ENCODE measurements at places on chromosomes 1 and 21.

GRCh38 chr1:89451011-89451410, 73.6 kb upstream of the LRRC8B start:
- no peak for DNase-seq

GRCh38 chr1:160093624-160094290, 4.7 kb downstream of the IGSF8 start:
- DNase-seq, result no peak

- DNase-seq, result no peak
These were observed 87.5 kb downstream of the COL24A1 start for GRCh38 chr1:86068841-86069756.

DNA sequence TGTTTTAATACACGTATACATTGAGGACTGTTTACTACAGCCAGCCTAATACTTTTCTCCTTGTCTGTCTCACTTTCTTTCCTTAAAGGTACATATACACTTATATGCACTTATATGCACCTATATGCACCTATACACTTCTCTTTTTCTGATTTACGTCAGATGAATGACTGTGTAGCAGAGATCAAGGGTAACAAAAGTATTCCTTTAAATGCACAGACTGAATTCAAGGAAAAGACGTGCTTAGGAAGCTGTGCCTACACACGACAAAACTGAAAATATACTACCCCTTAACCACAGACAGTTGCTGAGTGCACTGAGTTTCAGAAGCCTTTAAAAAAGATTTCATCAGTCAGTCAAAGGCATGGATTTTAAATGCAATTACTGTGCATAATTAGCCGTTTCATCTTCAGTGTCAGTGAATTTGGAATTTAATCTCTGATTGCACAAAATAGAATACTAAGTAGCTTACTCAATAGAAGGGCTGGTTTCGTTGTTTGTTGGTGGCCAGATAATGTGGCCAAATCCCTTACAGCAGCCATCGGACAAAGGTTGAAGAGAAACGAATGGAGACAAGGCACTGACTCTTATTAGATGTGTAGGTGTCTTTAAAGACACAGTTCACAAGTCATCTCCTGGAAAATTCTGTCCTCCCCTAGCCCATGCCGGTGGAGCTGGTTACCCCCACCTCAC, 38.3 kb upstream of the TARBP1 start:
- DNase-seq, result no peak

DNA sequence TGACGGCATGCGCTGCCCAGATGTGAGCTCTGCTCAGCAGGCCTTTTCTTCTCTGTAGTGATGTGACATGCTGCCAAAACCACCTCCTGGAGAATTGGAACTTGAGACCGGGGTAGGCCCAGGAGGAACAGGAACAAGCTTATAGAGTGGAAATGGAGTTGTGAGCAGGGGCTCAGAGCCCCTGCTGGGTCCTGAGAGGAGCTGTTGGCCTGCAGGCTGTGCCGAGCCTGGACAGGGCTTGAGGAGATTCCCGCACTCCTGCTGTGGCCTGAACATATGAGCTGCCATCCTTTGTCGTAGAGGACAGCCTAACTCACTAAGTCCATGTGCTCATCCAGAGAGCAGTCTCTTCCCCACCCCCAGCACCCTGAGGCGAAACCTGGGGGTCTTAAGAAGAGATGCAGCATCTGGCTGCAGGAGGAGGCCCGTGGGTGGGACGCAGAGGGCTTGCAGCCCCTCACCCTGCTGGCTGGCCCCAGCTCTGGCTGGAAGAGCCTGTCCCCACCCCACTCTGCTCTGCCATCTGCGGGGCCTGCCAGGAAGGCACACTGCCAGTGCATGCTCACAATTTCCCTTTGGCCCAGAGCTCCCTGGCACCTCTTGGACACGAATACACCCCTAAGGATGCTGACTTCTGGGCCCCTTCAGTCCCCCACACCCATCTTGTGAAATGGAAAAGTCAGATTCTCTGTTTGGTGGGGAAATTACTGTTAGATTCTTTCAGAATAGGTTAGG, 42.5 kb downstream of the PTPRF start:
- DNase-seq, result no peak

DNA sequence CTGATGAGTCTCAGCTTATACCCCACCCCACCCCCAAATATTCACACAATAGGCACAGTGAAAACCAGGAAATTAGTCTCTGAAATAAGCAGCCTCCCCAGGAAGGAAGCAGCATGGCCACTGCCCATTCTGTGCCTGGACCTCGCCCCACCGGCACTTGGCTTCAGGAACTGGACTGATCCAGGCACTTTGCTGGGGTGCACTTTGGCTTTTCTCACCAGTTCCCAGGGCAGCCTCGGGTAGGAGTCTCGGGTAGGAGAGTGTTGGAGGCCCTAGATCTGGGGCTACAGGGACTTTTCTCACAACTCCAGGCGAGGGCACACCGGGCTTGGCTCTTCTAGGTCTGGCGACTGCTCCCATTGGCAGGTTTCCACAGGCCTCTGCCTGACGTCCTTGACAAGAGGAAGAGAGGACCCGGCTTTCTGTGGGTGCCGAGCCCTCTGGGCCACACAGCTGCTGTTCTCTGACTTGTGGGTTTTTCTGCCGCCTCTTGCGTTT, 18.7 kb downstream of the ADARB1 start:
- DNase-seq, result no peak

DNA sequence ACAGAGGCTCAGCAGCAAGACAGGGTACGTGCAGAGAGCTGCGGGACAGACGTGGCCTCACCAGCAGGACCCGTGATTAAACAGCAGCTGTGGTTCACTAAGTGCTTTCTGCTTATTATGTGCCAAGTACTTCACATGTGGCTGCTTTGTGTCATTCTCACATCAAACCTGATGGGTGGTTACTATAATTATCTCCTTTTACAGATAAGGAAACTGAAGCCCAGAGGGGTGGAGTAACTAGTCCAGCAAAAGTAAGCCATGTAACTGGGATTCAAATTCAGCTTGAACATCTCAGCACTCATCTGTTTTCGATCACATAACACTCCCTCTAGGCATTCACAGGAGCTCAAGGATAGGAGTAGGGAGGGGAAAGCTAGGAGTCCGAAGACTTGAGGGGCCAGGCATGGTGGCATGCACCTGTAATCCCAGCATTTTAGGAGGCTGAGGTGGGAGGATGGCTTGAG, 50.8 kb upstream of the CLIC4 start:
- peak; percentile 65 for DNase-seq

DNA sequence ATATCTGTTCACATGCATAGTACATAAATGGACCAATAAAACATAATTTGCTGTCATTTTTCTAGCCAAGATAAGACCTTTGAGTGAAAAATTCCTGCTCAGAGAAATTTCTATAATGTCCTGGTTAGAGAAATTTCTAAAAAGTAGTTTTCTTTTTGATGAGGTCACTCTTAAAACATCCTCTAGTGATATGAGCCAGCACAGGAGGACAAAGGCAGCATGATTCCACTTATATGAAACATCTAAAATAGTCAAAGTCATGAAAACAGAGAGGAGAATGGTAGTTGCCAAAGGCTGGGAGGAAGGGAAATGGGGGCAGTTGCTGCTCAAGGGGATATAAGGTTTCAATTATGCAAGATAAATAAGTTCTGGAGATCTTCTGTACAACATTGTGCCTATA, 239.4 kb downstream of the BACH1 start:
- DNase-seq, result no peak

- DNase-seq, result no peak
These were observed 10.6 kb downstream of the THBS3 start for GRCh38 chr1:155196893-155197638.

GRCh38 chr1:78855258-78855657, 151.3 kb downstream of the ADGRL4 start:
- DNase-seq, result no peak

DNA sequence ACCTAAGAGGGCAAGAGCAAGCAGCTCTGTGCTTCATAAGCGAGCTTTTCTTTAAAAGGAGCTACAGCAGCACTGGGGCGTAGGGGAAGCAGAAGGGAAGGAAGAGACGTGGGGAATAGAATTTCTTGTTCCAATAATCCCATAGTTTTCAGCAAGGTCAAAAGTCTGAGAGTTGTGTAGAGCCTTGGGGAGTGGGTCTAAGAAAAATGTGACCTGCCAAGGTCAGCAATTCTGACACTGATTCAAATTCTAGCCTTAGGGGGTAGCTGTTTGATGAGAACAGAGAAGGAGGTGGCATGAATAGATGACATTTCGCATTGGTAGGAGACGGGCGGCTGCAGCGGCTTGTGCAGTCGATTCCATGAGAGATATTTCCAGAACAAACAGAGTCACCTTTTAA, 22.4 kb downstream of the PRRX1 start:
- DNase-seq, result no peak

- DNase-seq, result no peak
These were observed 298.1 kb upstream of the PLXNA2 start for GRCh38 chr1:208542309-208542708.

GRCh38 chr1:246377625-246378153, 129.4 kb downstream of the SMYD3 start:
- no peak for DNase-seq

GRCh38 chr1:21641076-21641475, 28.1 kb downstream of the RAP1GAP start:
- no peak for DNase-seq

DNA sequence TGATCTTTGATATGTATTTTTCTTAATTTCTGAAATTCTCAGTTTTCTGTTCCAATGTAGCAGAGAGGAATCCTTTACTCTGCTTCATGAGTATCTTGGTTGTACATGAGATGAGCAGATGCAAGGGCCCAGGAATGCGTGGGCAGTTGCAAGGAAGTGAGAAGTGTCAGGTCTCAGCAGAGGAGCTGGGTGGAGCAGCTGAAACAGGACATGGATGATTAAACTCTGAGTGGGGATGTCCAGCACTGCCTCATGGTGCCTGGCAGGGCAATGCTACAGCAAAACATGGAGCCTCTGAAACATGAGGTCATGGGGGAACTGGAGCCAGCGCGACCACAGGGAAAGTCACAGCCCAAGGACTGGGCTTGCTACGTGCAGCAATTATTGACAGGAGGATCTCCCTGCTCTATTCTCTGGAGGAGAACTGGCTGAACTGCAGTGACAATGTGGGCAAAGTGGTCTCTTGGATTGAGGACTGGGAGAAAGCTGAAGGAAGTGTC, 48.4 kb downstream of the COLGALT2 start:
- peak; percentile 73 for DNase-seq

DNA sequence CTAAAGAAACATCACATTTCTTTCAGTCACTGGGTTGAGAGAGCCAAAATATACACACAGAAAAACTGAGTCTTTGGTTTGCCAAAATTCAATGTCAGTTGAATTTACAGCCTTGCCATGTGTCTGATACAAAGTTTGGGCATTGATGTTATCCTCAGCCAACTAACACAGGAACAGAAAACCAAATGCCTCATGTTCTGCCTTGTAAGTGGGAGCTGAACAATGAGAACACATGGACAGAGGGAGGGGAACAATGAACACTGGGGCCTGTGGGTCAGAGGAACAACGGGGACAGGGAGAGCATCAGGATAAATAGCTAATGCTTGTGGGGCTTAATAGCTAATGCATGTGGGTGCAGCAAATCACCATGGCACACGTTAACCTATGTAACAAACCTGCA, 39.6 kb upstream of the C21orf91 start:
- no peak for DNase-seq

DNA sequence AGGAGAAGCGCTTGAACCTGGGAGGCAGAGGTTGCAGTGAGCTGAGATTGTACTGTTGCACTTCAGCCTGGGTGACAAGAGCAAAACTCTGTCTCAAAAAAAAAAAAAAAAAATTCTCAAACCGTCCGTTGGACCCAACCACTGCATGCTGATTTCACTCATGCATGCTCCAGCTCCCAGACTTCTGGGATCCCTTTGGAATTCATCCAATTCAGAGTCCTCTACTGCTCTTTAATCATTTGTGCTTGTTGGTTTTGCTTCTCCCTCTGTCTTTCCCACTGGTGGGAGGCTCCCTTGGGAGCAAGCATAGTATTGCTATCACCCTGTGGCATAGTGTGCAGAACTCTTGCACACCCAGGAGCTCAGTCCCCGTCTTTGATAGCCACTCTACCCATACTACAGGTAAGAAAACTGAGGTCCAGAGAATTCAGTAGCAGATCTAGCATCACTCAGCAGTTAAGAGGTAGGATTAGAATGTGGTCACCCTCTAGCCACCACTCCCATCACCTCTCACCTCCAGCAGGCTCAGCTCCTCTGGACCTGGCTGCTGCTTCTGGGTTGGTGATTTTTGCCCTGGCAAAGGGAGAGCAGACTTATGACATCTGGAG, 3.1 kb upstream of the LMNA start:
- no peak for DNase-seq

DNA sequence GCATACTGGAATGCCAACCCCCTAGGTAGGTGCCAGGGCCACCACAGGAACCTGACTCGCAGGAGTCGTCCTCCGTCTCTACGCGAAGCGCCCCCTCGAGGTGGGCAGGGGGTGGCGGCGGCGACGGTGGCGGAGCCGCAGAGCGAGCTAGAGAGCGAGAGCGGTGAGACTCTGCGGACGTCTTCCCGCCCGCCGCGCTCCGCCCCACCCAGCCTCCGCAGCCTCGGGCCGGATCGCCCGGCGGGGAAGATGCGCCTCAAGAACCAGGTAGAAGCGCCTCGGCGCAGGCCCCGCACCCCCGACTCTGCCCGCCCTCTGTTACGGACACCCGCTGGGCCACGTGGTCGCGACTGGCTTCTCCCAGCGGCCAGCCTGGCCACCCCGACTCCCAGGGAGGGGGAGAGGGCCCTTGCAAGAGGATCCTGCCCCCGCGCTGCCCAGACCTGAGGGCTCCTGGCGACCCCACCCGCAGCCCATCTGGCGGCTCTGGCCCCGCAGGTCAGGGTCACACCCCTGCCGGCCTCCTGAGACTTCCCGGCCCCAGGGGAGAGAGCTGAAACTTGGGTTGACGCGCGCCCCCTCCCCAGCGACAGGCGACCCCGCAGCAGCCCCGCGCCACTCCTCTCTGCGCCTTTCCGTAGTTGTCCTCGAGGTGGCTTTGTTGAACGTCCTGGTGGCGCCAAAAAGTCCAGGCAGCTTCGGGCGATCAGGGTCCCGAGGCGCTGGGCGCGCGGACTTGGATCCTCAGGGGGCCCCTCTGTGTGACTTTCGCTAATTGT, 24.4 kb upstream of the AGBL4 start:
- no peak for DNase-seq

- no peak for DNase-seq
These were observed 91.6 kb upstream of the CHODL start for GRCh38 chr21:18153063-18153462.

DNA sequence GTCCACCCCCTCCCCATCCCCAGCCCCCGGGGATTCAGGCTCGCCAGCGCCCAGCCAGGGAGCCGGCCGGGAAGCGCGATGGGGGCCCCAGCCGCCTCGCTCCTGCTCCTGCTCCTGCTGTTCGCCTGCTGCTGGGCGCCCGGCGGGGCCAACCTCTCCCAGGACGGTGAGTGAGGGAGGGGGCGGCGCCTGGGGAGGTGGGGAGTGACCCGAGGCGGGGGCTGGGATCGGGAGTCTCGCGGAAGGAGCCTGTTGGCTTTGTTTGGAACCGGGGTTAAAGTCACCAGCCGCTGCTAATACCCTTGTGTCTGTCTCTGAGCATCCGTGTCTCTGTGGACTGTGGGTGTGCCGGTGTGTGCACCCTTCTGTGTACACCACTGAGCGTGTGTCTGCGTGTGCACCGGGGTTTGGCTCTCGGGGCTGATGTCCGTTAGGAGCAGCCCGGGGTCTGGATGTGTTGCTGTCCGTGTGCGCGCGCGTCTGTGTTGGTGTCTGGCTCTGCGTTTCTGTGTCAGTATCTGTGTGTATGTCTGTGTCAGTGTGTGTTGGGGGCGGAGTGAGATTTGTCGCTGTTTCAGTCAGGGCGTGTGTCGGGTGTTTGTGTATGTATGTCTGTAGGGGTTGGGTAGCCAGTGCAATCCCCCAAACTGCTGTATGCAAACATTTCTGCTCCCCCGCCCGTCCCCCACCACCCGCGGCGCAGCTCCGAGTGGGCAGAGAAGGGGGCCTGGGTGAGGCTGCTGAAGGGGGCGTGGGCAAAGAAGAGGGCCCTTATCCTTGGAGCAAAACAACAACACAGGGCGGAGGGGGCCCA, 480 bp downstream of the CADM3 start:
- no peak for DNase-seq

- DNase-seq, result no peak
These were observed 77.4 kb upstream of the BTG3 start for GRCh38 chr21:17690078-17690494.
